ENCODE measurements at places on chromosomes 5 and 9.

GRCh38 chr9:128286440-128286839, 10.4 kb downstream of the SWI5 start:
- DNase-seq = no peak

- no peak for DNase-seq
Measured at GRCh38 chr5:42564689-42565356, 141.6 kb downstream of the GHR start.

DNA sequence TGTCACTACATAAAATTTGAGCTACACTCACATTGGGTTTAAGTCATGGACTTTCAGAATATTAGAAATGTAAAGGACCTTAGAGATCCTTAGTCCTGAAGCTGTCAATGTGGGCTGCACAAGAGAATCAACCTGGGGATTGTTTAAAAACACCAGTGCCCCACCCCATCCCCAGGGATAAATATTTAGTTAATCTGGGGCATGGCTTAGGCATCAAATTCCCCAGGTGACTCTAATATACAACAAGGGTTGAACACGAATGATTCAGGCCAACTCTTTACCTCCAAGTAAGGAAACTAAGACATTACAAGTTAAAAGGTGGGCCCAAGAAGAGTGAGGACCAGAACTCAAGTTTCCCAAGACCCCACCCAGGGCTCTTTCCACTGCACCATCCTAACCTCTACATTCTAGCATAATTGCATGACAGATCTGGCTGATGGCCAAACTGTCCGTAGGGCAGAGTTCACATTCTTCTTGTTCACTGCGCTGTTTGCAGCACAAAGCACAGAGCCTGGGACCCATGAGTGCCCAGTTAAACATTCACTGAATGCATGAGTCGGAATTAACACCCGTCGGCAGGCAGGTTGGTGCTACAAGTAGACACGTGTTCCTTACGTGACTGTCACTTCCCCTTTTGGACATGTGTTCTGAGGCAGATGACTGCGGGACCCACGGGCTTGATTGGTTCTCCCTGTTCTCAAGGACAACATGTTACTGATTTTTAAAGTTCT, 25.2 kb downstream of the CYFIP2 start:
- DNase-seq = peak; percentile 94

GRCh38 chr5:174972291-174972690, 247.9 kb downstream of the MSX2 start:
- DNase-seq = no peak

- no peak for DNase-seq
Measured at GRCh38 chr5:154465169-154465568, 12.9 kb downstream of the HAND1 start.

DNA sequence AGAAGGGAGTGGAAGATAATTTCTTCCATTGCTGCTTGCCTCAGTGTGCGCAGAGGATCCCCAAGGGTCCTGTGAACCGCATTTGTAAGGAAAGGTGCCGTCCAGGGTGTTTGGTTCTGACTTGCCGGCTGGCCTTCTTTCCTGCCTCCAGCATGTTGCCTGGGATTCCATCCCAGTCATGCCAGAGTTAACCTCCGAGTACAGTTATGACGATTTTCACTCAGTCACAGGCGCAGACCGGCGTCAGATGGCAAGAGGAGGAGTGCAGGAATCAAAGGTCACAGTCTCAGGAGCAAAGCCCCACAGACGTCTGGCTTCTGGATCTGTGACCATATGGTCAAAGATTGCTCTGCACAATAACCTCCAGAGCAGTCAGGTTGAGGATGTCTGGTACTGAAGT, 5.9 kb upstream of the GADD45G start:
- DNase-seq = no peak

DNA sequence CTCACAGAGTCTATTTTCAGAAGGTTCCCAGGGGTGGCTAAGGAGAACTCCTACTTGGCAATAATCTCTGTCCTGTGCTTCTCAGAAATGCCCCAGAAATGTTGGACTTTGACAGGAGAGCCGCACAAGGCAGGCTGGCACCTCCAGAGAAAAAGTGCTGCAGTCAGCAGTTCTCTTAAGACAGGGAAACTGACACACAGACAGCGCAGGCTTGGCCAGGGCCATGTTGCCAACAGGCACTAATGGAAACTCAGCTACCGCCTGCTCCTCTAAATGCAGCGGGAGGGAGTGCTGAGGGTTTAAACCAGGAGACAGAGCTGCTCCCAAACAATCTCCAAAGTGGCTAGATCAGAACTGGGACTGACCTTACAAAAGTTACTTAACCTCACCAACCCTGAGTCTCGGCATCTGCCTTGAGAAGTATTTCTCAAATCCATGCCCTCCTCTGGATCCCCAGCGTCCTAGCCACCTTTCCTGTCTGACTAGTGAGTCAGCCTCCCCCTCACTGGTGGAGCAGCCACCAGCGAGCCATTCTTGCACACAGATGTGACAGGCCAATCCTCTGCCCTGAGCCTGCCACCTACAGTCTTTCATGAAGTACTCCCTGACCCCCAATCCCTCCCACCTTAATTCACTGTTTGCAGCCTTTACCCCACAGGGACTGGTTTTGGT, 186.4 kb downstream of the CDK5RAP2 start:
- no peak for DNase-seq
